ENCODE measurements at places on chromosomes 3 and 15. TPM values are rescaled to one million over a fixed set of nuclear protein-coding genes. Genes with fewer than 3 reads are reported as not detected.

DNA sequence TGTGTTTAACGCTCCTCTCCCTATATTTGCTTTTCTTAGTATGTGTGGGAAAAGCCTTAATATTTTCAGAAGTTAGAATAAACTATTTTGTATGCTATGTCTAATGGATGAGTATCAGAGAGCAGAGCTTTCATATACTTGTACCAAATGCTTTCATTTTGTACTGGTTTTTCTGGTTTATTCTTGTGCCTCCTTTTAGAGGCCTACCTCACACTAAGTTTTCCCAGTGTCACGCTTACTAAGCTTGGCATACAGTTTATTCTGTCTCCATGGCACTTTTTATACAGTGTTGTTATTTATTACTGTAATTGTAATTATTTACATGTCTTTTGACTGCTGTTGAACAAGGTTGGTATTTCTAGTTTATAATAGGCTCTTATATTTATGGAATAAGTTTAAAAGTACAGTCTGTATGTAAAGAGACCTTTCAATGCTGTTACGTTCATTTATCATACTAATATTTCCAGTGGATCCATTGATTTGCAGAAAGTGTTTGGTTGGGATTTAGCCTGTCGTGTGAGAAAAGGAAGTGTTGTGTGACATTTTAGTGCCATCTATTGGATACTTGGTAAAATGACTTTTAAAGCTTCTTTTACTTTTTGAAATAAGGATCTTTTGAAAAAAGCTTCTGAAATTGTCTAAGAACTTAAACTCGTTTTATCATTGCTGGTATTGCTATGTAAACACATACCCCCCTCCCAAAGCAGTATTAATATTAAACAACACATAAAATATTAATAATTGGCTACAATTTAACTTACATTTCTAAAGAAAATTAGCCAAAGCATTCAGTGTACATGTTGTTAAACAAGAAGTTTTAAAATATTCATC lies 5.2 kb upstream of the EBLN2 start:
- no peak for DNase-seq
- no peaks in the 10 kb centered on the region for H3K27me3 ChIP-seq
- peaks cover 2% of the 10 kb centered on the region for H3K4me1 ChIP-seq
- no peak overlapping the region for H3K27ac ChIP-seq

DNA sequence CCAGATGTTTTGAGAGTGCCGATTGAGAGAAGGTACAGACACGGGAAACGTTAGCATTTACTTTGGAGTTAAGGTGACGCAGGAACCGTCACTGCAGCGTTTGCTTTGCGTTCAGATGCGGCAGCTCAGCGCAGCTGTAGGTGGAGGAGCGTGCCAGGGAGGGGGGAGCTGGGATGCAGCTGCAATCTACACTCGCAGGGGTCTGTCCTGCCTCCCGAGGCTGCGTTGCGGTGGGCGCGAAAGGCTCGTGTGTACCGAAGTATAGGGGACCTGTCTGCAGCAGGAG lies 425 bp upstream of the FYTTD1 start:
- no peaks in the 10 kb centered on the region for H3K27me3 ChIP-seq
- H3K36me3 ChIP-seq, result no peaks in the 10 kb centered on the region
- no peaks in the 10 kb centered on the region for H3K4me1 ChIP-seq
- peak overlapping the region; percentile 90 for H3K4me3 ChIP-seq

DNA sequence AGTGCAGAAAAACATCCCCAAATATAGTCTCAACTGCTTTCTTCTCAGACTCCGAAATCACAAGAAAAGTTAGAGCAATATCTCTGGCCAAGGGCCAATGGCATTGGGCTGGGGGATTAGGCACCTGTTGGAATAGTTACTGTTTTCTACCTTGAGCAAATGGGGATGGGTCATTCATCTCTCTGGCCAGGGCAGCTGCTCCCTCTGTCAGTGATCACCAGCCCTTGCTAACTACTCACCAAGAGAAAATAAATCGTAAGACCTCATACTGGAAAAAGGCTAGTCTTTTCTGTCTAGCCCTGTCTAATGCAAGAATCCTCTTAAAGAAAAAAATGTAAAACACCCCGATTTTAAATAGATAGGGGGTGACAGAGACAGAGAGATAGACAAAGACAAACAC lies 10.9 kb downstream of the CERS3 start:
- H3K27ac ChIP-seq, result no peak overlapping the region
- peaks cover 9% of the 10 kb centered on the region for H3K4me1 ChIP-seq
- no peak overlapping the region for H3K4me3 ChIP-seq
- DNase-seq, result no peak

DNA sequence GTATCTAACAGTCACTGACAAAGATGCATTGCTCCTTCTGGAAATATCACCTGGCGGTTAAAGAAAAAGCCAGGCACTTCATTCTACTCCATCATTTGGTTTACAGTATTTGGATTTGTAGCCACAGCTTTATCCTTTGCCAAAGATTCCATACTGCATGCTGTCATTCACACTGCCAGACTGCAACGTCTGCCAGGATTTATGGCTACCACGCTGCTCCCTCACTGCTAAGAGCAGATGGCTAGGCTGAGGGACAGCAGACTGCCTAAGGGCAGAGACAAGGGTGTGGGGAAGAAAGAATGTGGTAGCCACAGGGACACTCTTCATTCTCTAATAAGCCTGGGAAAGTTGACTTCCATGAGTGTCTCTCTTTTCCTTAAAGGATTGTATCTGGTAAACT lies 1047.0 kb downstream of the TUSC7 start:
- no peaks in the 10 kb centered on the region for H3K4me1 ChIP-seq
- no peaks in the 10 kb centered on the region for H3K36me3 ChIP-seq
- H3K27ac ChIP-seq, result no peak overlapping the region
- no peaks in the 10 kb centered on the region for H3K27me3 ChIP-seq
- DNase-seq, result peak; percentile 62

DNA sequence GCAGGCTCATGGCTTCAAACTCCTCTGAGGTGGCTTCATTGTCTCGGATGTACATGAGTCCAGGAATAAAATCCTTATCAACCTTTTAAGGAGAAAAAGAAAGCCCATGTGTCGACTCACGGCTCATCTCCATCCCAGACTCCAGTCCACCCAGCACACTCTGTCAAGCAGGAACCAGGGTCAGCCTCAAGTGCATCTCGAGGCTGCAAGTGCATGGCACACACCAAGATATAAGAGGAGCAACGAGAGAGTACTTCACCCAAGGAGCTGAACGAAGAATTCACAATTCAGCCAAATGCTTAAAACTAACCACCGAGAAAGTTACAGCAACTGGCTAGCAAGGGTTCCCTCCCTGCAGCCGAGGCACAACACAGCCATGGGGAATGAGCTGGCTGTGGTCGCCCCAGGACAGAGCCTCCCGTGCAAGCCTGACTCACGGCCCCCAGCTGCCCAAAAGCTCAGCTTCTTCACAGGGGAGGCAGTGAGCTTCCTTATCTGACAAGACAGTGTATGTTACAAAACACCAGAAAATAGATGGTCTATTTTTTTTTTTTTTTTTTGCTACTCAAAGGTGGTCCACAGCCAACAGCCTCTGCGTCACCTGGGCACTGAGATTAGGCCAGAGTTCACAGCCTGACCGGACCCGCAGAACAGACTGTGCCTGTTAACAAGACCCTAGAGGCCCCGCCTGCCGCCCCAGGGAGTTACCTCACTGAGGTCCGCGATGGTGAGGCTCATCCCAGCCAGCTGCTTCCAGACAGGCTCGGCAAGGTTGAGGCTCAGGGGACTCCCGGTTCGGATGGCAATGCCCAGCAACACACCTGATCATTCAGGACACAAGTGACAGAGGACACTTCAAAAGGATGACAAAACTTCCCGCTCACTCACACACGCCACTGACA lies 15.9 kb upstream of the OCA2 start:
- peaks cover 82% of the 10 kb centered on the region for H3K36me3 ChIP-seq
- H3K27me3 ChIP-seq, result no peaks in the 10 kb centered on the region
- no peak overlapping the region for H3K4me3 ChIP-seq
- no peak overlapping the region for H3K27ac ChIP-seq
- H3K4me1 ChIP-seq, result no peaks in the 10 kb centered on the region

DNA sequence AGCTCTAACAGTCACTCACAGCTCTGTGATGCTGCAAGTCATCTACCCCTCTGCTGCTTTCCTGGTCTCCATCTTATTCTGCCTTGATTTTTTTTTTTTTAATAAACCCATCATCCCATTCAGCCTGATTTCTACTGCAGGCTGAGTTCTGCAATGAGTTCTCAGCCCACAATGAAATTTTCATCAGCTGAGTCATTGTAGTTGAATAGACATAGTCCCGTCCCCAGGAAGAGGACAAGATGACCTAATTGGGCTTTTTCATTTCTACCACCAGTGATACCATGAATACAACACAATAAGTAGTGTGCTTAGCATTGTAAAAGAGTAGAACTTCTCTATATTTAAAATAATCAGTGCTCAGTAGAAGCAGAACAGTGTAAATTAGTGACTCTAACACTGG lies 59.3 kb downstream of the C3orf85 start:
- no peak overlapping the region for H3K4me3 ChIP-seq
- no peaks in the 10 kb centered on the region for H3K36me3 ChIP-seq

MFGE8 gene
- total RNA-seq, result 378 TPM

DNA sequence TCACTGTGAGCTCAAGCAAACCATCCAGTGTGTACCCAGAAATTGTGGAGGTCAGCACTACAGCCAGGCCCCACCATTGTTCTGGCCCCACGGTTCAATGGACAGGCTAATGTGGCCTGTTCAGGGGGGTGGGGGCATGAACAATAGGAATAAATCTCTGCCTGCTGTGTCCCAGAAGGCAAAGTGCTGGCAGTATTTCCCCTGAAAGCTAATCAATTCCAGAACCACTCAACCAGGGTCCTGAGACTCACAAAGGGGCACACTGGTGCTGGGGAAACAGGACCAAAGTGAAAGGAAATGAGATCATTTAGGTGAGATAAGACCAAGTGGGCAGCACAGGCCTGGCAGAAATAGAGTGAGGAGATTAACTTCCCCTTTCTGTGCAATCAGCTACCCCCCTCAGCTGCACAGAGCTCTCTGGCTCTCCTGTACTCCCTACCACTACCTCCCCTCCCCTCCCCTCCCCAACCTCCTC lies 11.5 kb downstream of the CRYGS start:
- H3K36me3 ChIP-seq, result no peaks in the 10 kb centered on the region
- DNase-seq, result no peak
- peak overlapping the region; percentile 69 for H3K27ac ChIP-seq
- H3K4me1 ChIP-seq, result peaks cover 6% of the 10 kb centered on the region
- H3K4me3 ChIP-seq, result no peak overlapping the region

GRCh38 chr3:118991775-118992174 lies 42.9 kb downstream of the IGSF11 start:
- peaks cover 6% of the 10 kb centered on the region for H3K27me3 ChIP-seq
- no peak for DNase-seq
- no peaks in the 10 kb centered on the region for H3K36me3 ChIP-seq
- peak overlapping the region; percentile 33 for H3K27ac ChIP-seq

GOLGA6A gene
- total RNA-seq, result 0.86 TPM

PRICKLE2 gene
- 8.2 TPM for total RNA-seq

DNA sequence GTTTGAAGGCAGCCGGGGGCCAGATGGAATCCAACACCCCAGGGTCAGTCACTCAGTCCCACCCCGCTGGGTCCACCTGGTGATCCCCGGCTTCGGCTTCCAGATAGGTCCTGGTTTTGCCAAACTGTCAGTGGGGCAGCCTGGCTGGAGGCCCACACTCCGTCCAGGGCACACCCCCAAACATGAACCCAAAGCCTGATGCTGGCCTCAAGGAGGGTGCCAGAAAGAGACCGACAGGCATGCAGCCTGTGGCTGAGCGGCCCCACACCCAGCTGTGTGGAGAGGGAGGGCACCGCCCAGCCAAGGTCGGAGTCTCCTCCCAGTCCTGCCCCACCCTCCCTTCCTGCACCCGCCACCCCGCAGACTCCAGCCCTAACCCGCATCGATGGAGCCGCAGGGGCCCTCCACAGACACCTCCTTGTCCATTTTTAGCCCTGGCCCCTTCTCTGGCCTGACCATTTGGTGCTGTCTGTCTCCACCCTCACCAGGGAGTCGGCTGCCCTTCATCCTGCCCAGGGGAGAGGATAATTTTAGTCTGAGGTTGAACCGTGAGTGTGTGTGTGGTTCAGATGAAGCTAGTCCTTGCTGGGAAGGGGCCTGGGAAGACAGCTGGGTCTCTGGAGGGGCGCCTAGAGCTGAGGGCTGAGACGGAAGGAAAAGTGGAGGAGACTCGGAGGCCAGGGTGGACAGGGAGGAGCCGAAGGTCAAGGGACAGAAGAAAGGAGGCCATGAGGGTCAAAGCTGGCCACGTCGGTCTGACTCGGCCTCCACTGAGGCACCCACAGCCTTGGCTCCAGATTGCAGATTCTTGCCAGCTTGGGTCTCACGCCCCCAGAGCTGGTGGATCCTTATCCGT lies 23.1 kb downstream of the TNK2 start:
- H3K27me3 ChIP-seq, result no peaks in the 10 kb centered on the region
- H3K4me3 ChIP-seq, result no peak overlapping the region
- no peak for DNase-seq
- H3K4me1 ChIP-seq, result no peaks in the 10 kb centered on the region
- peak overlapping the region; percentile 38 for H3K27ac ChIP-seq

GRCh38 chr15:72382146-72382545 lies 6.3 kb upstream of the HEXA start:
- no peak for DNase-seq
- H3K36me3 ChIP-seq, result no peaks in the 10 kb centered on the region
- no peak overlapping the region for H3K27ac ChIP-seq
- no peaks in the 10 kb centered on the region for H3K4me1 ChIP-seq
- no peak overlapping the region for H3K4me3 ChIP-seq

CADM2 gene
- 24.1 TPM for total RNA-seq

SLC28A2 gene
- total RNA-seq, result 4.4 TPM

UACA gene
- 51.1 TPM for total RNA-seq

PRRT3 gene
- 12.1 TPM for total RNA-seq

POLQ gene
- total RNA-seq, result 10.1 TPM

DNA sequence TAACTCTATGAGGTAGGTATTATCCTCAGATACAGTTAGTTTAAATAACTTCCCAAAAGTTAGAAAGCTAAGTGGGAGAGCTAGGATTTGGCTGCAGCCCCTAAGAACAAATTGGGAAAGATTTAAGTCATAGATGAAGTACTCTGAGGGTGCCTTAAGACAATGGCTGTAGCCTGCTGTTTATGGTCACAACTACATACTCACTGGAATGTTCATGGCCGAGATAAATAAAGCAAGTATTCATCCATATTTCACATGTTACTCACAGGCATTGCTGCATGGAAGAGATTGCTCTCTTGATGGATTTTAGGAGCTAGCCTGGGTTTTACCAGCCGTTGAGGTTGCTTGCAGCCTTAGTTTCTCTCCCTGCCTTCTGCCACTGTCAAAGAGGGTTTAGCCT lies 145.0 kb downstream of the CMSS1 start:
- H3K4me1 ChIP-seq, result peaks cover 9% of the 10 kb centered on the region
- no peak overlapping the region for H3K4me3 ChIP-seq
- no peak overlapping the region for H3K27ac ChIP-seq
- H3K36me3 ChIP-seq, result no peaks in the 10 kb centered on the region
- DNase-seq, result no peak
- H3K27me3 ChIP-seq, result no peaks in the 10 kb centered on the region

- H3K27ac ChIP-seq, result no peak overlapping the region
- H3K27me3 ChIP-seq, result no peaks in the 10 kb centered on the region
- H3K4me3 ChIP-seq, result no peak overlapping the region
- DNase-seq, result no peak
- H3K4me1 ChIP-seq, result peaks cover 14% of the 10 kb centered on the region
- no peaks in the 10 kb centered on the region for H3K36me3 ChIP-seq
These were observed 61.2 kb upstream of the LRTM1 start for GRCh38 chr3:54988838-54989630.

VWA5B2 gene
- 1.5 TPM for total RNA-seq
